ENCODE measurements at places on chromosomes 13 and 19. TPM values are rescaled to one million over a fixed set of nuclear protein-coding genes. Genes with fewer than 3 reads are reported as not detected.

The TGFB1 gene
- total RNA-seq: 120 TPM

The FFAR3 gene
- not detected for total RNA-seq

The MCEMP1 gene
- total RNA-seq: 0.48 TPM

The SNRNP70 gene
- total RNA-seq: 193 TPM

GRCh38 chr13:80742033-80742432 lies 401.1 kb upstream of the SPRY2 start:
- DNase-seq: no peak

DNA sequence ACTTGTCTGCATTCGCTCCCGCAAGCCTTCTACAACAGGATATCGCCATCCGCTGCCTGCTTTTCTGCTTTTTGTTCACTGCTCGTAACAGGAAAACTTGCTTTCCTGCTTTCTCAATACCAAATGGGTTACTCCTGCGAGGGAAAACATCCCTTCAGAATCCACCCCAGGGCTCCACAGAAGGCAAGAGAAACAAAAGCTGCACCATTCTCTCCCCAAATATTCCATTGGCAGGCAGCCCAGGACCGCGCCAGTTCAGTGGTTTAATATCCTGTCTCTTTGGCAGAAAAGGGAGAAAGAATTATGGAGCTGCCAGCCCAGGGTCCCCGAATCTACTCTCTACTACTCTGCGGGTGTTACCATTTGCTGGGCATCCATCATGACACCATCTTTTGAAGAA lies 84.7 kb upstream of the DOCK9 start:
- no peak for DNase-seq

DNA sequence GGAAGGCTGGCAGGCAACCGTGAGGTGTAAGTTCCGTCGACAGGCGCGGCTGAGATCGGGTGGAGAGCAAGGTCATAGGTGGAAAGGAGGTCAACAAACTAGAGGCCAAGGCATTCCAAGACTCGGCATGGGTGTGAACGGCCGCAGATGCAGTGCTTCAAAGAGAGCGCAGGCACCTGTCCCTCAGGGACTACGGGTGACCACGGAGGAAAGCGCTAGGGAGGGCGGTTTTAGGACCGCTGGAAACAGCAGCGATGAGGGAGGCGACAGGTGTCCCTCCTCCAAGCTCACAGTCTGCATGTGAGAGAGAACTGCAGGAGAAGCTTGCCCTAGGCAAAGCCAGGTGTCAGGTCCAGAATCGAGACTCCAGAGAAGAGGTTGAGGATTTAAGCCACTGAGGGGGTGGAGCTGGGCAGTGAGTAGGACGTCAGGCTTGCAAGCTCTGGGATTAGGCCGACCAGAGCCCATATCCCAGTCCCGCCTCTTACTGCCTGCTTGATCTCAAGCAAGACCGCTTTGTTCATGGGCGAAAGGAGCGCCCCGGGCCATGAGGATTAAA lies 1.6 kb upstream of the MLNR start:
- no peak for DNase-seq

Data from GM12878 (cell line).